ENCODE measurements at places on chromosomes 13 and 19.

DNA sequence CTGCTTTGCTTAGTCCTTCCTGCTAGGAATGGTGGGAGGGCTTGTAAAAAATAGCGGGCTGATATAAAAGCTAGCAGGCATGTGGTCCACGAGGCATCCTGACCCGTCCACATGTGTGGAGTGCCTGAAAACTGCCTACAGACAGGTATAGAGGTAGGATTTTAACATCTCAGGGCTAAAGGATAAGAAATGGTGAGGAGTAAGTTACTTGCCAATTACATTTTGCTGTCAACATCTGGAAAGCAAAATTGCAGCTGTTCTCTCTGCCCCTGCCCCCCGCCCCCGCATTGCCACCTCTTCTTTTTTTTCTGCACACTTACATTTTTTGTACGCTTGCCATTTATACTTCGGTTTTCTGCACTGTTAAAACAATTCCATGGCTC, 21.0 kb downstream of the NFIX start:
- DNase-seq, result no peak

DNA sequence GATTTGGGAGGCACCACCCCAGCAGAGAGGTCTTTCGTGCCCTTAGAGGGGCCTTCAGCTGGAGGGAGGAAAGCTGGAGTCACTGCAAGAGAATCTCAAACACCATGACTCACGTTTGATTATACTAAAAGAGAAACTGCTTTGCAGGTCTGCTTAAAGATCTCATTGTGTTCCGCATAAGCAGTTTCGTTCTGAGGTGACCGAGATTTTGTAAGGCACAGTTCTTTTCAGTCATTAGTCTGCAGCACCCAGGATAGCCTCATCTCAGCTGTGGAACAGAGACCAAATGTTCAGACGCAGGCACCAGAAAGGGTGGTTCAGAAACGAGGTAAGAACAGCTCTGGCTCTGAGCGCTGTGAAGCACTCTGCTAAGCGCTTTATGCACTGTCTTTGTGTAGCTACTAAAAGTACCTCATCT, 71.2 kb upstream of the GTF3A start:
- no peak for DNase-seq

- no peak for DNase-seq
These were observed 483.9 kb downstream of the FOXO1 start for GRCh38 chr13:40182591-40182990.

DNA sequence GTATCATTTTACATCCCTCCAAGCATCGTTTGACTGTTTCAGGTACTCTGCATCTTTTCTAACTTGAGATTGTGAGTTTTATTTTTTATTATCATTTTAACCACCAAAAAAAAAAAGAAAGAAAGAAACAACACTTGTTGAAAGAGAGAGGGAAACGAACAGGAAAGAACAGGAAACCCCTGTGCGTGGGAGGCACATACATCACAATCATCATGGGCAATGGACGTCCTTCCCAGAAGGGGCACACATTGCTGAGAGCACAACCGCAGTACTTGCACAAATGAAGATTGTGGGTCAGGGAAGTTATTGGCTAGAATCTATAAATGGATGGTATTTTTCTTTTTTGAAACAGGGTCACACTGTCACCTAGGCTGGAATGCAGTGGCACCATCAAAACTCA, 1.7 kb downstream of the CLC start:
- no peak for DNase-seq

DNA sequence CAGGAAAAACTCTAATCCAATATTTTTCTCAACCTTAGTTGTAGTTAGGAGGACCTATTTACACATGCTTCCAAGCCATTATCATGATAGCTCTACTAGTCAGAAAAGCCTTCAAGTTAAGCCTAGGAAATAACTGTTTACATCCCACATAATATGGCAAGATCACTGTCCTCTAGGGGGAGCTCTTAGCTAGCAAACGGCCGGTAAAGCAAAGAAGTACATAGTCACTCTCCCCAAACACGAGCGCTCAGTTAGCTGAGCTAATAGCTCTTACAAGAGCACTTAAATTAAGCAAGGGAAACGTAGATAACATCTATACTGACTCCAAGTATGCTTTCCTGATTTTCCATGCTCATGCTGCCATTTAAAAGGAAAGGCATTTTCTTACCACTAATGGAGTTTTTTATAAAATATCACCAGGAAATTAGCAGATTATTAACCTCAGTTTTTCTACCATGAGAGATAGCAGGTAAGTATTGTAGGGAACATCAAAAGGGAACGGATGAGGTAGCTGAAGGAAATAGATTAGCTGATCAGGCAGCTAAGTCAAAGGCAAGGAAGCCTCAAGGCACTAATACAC, 100.6 kb upstream of the PABPC3 start:
- peak; percentile 36 for DNase-seq

DNA sequence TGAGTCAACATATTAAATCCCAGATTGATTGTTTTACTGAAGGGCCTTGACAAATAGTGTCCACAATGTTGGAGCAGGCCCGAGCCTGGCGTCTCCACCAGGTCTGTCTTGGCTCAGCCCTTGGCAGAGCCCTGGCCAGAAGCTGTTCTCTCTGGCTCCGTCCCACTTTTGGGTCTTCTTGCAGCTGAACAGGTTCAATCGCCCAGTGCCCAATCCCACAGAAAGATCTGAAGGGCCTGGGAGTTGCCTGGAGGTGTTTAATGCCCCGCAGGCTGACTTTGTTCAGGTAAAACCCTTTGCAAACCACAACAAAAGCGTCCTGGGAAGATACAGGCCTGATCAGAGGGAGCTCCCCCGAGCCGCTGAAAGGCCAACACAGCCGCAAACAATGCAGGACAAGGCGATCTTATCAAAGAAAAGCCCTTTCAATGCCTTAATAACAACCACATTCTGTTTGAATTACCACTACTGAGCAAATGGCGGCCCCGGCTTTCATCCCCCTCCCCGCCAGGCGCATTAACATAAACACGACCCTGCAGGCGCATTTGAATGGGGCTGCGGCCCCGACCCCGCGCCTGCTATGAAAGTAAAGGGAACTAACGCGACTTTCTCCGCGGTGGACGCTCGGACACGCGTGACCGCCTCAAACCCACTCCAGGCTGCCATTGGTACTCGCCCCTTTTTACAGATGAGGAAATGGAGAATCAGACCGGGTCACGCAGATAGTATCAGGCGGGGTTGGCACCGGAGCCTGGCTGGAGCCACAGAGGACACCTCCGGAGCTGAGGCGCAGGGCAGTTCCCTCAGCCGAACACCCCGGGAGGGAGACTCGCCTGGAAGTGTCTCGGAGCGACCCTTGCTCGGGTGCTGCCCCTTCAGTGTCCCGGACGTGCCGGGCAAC, 3.1 kb downstream of the CDX2 start:
- DNase-seq, result no peak

DNA sequence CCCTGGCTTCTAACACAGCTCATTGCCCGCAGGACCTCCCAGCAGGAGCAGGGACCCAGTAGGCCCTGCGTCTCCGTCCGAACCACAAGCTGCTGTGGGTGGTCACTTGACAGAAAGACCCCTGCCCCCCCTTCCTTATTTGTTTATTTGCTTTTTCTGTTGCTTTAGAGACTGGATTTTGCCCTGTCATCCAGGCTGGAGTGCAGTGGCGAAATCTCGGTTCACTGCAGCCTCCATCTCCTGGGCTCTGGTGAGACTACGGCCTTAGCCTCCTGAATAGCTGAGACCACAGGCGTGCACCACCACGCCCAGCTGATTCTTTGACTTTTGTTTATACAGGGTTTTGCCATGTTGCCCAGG, 7.6 kb upstream of the PTBP1 start:
- DNase-seq, result no peak

DNA sequence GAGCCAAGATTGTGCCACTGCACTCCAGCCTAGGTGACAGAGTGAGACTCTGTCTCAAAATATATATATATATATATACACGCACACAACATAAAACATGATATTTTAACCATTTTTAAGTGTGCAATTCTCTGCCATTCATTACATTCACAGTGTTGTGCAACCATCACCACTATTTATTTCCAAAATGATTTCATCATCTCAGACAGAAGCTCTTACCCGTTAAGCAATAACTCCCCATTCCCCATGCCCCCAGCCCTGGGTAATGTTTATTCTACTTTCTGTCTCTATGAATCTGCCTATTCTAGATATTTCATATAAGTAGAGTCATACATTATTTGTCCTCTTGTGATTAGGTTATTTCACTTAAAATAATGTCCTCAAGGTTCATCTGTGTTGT, 20.3 kb downstream of the WDR88 start:
- DNase-seq, result no peak

GRCh38 chr13:62129000-62129551, 713.4 kb upstream of the PCDH20 start:
- DNase-seq, result no peak

- DNase-seq, result peak; percentile 66
These were observed 3.6 kb upstream of the KCNN4 start for GRCh38 chr19:43784241-43784980.

GRCh38 chr19:18428173-18428786, 9.1 kb downstream of the SSBP4 start:
- DNase-seq, result no peak

- no peak for DNase-seq
These were observed 12.3 kb upstream of the ZNF283 start for GRCh38 chr19:43814663-43815352.

DNA sequence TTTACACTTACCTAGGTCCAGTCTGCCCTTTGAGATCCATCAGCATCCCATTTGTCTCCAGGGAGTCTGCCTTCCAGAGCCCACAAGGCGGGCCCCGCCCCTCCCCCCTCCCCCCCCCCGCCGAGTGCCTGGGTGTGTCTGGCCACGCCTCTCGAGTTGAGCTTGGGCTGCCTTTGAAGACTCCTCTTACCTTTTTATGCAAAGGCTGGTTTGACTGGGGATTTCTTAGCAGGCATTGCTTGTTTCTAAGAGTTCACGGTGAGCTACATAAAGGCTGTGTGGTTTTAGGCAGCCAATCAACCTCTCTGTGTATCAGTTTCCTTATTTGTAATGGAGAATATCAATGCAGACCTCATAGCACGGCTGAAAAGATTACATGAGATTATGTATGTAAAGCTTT, 11.3 kb downstream of the GPR12 start:
- no peak for DNase-seq

DNA sequence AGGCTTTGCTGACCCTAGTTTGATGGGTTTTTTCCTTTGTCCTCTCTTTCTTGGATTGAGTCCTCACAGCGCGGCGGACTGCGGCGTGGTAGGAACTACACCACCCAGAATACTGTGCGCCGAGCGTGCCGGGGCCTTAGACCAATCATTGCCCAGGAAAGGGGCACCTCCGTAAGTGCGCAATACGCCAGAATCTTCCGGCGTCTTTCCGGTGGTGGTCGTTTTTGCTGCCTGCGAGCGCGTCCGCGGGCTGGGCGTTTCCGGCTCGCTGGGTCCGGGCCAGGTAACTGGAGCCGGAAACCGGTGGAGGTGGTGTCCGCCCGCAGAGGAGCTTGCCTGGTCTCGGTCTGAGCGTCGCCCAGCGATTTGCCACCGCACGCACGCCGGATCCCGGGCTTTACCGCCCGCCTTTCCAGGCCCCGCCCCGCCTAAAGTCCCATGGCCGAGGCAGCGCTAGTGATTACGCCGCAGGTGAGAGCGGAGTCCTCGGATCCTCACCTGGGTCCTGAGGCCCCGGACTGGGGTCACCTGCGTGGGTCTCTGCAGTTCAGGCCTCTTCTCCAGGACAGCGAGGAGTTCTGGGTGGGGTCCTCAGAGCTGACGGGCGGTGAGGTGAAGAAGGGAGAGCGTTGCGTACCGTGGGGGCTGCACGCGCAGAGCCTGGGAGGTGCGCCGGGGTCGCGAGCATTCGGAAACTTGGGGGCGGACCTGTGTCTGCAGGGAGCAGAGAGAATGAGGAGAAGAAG, at the start of gene ZNF549:
Gene ZNF549 (plus strand): TSS at position 221 of the 746 bp plus-strand sequence. CDS start 218 bp downstream, at position 439.
- peak; percentile 82 for DNase-seq

- no peak for DNase-seq
These were observed 20.2 kb downstream of the KCTD12 start for GRCh38 chr13:76865996-76866503.

DNA sequence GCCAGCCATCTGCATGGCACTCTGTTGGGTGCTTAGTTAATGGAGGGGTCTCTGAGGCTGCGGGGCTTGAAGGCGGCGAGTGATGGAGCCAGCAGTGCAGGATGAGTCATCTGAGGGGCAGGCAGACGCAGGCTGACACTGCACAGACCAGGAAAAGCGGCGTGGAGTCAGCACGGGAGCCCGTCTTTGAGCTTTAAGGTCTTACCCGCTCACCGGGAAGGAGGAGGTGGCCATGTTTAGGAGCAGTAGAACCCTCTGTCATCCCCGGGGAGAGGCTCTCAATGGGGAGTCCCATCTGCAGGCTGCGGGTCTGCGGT, 13.1 kb downstream of the NAXD start:
- DNase-seq, result no peak

DNA sequence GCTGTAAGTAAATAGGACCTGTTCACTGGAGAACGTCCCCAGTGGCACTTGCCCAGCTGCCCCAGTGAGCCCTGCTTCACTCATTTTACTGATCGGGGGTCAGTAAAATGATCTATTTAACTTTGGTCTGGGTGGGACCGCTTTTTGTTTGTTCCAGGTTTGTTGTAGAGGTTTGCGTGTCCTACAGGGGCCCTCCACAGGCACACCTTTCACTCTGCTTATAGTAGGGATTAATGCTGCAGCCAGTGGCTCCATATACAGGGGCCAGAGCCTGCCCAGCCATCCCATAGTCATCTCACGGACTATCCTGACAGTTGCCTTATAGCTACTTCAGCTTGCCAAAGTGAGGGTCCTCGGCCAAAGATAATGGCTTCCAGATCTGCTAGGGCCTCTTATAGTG, 104.1 kb downstream of the DNAJC3 start:
- no peak for DNase-seq

DNA sequence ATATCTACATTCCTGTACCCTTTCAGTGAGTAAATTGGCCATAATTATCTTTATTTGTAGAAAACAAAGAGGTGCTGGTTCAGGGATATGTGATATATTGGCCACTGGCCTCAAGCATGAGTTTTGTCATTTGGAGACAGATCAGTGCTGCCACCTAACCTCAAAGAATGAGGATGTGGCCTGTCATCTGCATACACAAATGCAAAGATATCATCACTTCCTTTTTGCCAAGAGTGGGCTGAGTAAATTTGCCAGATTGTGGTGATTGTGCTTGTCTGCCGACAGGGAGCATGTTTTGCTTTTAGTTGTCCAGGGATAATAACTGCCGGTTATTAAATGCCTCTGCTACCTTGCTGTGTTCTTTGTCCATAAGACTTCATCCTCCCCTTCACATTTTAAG, 44.2 kb downstream of the WASF3 start:
- no peak for DNase-seq

Measured in activated CD4-positive, alpha-beta T cell treated with anti-CD3 and anti-CD28 coated beads, Interleukin-2, amount 50 U/mL, for 4 hours (primary cell).